ENCODE measurements at places on chromosomes 16 and 17. TPM values are rescaled to one million over a fixed set of nuclear protein-coding genes. Genes with fewer than 3 reads are reported as not detected.

The PEMT gene
- 37.3 TPM for total RNA-seq

DNA sequence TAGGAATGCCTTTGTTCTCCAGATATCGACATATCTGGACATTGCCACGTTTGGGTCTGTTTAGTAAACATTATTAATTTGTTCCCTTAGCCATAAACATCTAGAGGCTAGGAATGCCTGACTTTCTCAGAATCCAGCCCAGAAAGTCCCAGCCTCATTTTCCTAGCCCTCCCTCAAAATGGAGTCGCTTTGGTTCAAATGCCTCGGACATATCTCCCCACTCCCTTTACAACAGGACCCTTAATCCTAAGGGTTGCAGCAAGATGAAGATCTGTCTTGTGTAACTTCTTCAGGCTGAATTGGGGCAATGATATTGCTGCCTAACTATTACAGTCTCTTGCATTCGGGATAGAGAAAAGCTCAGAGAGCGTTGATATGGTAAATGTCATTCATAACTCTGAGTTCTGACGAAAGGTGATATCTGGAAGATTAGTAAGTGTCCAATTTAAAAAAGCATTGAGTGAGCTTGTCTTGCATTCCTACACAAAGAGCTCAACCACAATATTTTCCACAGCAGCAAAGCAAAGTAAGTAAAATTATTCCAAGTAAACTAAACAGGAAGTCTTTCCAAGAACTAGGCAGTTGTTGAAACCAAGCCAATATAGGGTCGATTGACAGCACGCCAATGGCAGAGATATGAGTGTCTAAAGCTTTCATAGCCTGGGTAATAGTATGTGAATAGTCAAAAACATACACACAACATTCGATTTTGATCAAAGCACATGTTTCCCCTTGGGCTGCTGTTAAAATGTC lies 46.0 kb upstream of the ARL4D start:
- no peaks in the 10 kb centered on the region for H3K27me3 ChIP-seq
- H3K4me1 ChIP-seq, result no peaks in the 10 kb centered on the region
- H3K36me3 ChIP-seq, result no peaks in the 10 kb centered on the region
- H3K27ac ChIP-seq, result no peak overlapping the region
- no peak for DNase-seq
- no peak overlapping the region for H3K4me3 ChIP-seq

DNA sequence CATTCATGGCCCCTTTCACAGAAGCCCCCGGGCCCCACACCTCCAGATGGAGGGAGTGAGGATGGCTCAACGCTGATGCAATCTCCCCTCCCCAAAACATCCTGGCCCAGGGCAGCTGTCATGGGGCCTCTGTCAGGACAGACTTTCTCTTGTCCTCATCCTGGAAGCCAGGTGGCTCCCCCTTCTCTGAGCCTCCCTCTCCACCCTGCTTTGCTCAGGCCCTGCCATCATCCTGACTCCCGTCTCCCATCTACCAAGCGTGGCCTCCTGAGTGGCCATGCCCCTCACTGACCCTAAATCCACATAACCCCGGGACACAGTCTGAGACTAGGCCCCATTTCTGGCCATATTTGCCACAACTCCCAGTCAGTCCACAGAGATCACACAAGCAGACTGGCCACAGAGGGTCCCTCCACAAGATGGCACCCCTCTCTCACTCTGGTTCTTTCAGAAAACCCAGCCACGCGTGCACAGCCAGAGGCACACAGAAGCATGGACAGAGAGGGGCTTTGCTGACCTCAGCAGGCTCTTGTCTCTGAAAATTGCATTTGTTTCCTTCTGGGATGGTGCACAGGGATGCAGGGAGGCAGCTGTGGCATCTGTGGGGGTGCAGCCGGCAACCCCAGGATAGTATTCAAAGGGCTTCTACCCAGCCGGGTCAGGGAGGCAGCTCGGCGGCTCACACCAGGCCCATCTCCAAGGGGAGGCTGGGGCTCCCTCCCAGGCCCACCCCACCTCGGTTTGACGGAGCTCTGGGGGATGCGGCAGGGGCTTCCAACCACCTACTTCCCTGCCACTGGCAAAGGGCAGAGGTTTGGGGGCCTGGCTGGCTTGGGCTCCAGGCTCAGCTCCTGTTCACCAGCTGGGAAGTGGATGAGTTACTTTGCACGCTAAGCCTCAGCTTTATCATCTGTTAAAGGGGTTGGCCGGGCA lies 16.9 kb downstream of the DOC2B start:
- DNase-seq, result no peak
- no peaks in the 10 kb centered on the region for H3K4me1 ChIP-seq
- no peaks in the 10 kb centered on the region for H3K36me3 ChIP-seq
- H3K27me3 ChIP-seq, result no peaks in the 10 kb centered on the region
- H3K4me3 ChIP-seq, result no peak overlapping the region

The FASN gene
- total RNA-seq, result 127 TPM

The RMI2 gene
- total RNA-seq, result 0.74 TPM

DNA sequence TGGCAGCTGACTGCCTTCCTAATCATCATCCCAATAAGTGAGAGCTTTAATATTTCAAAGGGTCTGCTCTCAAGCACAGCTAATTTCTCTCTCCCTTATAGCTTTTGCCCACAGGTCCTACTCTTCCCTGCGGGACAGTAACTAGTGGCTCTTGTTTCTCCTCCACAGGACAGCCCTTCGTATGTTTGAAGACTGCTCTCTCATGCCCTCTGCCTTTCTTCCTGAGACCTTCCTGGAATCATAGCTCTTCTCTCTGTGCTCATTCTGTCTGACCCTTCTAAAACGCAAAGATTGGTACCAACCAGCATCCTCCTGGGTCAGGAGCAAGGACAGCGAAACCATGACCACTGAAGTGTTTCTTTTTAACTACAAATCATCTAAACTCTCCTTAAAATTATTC lies 168.9 kb downstream of the GRIN2A start:
- no peak overlapping the region for H3K27ac ChIP-seq
- DNase-seq, result no peak
- no peak overlapping the region for H3K4me3 ChIP-seq
- no peaks in the 10 kb centered on the region for H3K4me1 ChIP-seq
- no peaks in the 10 kb centered on the region for H3K27me3 ChIP-seq
- no peaks in the 10 kb centered on the region for H3K36me3 ChIP-seq

DNA sequence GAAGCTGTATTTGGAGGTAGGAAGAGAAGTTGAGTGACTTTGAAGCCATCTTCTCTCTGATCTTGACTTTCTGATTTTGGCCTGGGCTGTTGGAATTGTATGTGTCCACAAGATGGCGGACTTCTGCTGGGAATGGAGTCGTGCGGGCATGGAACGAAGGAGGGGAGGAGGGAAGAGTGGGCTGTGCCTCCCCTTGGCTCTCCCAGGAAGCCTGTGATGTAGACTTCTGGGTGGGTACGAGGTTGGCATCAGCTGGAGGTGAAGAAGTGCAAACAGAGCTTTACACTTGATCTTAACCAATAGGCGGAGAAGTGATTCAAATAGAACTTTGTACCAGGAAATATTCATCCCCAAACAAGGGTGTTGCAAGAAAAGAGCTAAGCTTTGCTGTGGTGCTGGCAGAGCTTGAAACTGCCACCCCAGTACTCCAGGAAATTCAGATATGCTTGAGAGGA lies 7.4 kb upstream of the TMEM220 start:
- no peak overlapping the region for H3K4me3 ChIP-seq
- H3K27ac ChIP-seq, result no peak overlapping the region
- DNase-seq, result peak; percentile 90
- H3K4me1 ChIP-seq, result peaks cover 12% of the 10 kb centered on the region
- no peaks in the 10 kb centered on the region for H3K27me3 ChIP-seq

DNA sequence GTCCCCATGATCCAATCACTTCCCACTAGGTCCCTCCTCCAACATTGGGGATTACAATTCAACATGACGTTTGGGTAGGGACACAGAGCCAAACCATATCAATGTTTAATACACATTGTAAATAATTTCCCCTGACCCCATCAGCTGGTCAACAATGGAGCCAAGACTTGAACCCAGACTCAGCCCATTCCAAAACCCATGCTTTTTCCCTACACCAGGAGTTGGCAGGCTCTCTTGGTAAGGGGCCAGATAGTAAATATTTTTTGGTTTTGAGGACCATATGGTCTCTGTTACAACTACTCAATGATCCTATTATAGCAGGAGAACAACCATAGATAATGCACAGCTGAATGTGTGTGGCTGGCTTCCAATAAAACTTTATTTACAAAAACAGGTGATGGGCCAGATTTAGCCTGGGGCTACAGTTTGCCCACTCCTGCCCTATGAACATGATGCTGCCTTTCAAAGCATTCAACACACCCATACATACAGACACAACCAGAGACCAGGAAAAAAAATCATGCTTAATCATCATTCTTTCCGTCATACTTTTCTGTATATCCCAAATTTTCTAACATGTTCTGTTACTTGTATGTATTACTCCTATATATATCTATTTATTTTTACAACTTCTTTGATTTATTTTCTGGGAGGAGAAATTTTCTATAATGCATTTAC lies 22.1 kb upstream of the MSI2 start:
- H3K4me3 ChIP-seq, result no peak overlapping the region
- H3K27me3 ChIP-seq, result no peaks in the 10 kb centered on the region
- H3K4me1 ChIP-seq, result no peaks in the 10 kb centered on the region
- DNase-seq, result no peak
- no peak overlapping the region for H3K27ac ChIP-seq

GRCh38 chr17:8938933-8939332 lies 26.6 kb downstream of the PIK3R5 start:
- H3K27ac ChIP-seq, result no peak overlapping the region
- no peaks in the 10 kb centered on the region for H3K4me1 ChIP-seq
- no peaks in the 10 kb centered on the region for H3K27me3 ChIP-seq
- DNase-seq, result no peak
- H3K4me3 ChIP-seq, result no peak overlapping the region

The SPIRE2 gene
- 2.2 TPM for total RNA-seq

GRCh38 chr16:49362230-49362629 lies 11.4 kb upstream of the C16orf78 start:
- H3K36me3 ChIP-seq, result no peaks in the 10 kb centered on the region
- no peak overlapping the region for H3K27ac ChIP-seq
- no peak for DNase-seq
- no peaks in the 10 kb centered on the region for H3K4me1 ChIP-seq

The HOXB5 gene
- 0.74 TPM for total RNA-seq

DNA sequence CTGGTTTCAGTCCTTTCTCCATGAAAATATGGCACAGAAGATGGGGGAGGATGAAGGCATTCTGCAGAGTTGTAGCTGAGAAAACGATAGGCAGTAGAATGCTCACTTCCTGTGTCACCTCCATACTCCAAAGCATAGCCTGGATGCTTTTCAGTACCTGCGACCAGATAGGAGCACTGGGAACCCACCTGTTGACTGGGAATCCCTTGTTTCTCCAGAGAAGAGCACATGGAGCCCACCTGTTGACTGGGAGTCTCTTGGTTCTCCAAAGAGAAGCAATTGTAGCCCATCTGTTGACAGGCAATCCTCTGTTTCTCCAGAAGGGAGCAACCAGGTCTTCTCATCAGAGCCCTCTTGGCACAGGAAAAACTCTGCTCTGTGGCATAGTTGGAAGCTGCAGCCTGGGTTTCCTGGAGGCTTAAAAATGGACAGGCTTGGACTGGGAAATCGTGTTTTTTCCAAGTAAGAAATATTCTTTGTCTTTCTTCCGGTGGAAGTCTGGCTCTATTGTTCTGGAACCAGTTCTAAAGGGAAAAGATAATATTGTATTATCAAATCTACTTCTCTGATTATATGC lies 13.2 kb downstream of the TERF2IP start:
- no peak for DNase-seq
- H3K36me3 ChIP-seq, result no peaks in the 10 kb centered on the region
- no peaks in the 10 kb centered on the region for H3K4me1 ChIP-seq
- no peak overlapping the region for H3K27ac ChIP-seq
- no peaks in the 10 kb centered on the region for H3K27me3 ChIP-seq

- no peaks in the 10 kb centered on the region for H3K36me3 ChIP-seq
- peaks cover 64% of the 10 kb centered on the region for H3K4me1 ChIP-seq
- no peak for DNase-seq
- no peak overlapping the region for H3K27ac ChIP-seq
Observed at GRCh38 chr16:73041676-73042075, 6.3 kb downstream of the ZFHX3 start.

GRCh38 chr16:79062821-79063220 lies 537.7 kb downstream of the MAF start:
- no peak for DNase-seq
- no peak overlapping the region for H3K27ac ChIP-seq
- H3K36me3 ChIP-seq, result no peaks in the 10 kb centered on the region

- peaks cover 27% of the 10 kb centered on the region for H3K4me1 ChIP-seq
- no peaks in the 10 kb centered on the region for H3K27me3 ChIP-seq
- H3K4me3 ChIP-seq, result no peak overlapping the region
- H3K27ac ChIP-seq, result no peak overlapping the region
- no peak for DNase-seq
Observed at GRCh38 chr17:32276171-32276601, 10.6 kb downstream of the RHBDL3 start.

Measured in vagina (tissue), 2 donors.